ENCODE measurements at places on chromosomes 7 and 10.

DNA sequence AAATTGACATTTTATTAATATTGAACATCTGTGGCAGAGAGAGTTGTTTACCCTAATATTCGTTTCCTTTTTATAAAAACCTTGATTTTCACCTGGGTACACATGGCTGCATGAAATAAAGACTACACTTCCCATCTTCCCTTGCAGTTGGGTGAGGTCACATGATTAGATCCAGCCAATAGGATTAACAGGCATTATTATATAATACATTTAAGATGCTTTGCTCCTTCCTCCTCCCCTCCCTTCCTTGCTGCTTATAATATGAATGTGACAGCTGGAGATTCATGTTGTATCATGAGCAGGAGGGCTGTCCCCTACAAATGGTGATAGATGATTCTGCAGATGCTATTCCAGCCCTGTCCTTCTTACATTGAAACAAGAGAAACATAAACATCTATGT is 146.6 kb downstream of the SH2D4B start:
- DNase-seq = peak; percentile 17

DNA sequence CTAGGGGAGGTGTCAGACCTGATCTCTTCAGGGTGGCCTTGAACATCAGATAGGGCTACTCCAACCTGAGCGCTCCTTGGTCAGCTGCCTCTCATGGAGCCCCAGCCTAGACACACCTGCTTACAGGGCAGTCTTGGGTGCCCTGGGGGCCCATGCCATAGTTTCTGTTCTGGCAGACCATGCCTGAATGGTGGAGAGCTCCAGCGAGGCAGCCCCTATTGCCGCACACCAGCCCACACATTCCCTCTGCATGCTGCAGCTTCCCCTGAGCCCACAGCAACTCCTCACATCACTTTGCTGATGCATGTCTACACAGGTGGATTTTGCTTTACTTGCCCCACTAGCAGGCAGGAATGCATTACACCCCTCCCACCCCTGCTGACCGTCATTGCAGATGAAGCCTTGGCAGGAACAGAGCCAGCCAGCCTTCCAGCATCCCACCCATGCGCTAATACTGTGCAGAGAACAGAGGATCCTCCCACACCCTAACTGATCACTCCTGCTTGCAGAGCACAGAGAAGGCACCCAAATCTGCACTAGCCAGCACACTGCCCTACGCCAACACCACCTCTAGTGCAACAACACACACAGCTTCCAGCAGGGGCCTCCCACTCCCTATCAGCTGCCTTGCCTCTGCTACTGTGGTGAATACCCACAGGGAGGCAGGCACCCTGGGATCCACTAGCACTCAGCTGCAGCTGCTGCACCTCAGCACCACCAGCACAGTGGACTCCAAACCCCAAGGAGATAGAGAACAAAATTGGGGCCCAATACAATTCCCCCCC is 43.0 kb upstream of the GRM3 start:
- no peak for DNase-seq

- DNase-seq = no peak
Measured at GRCh38 chr10:132551093-132551807, 13.7 kb downstream of the INPP5A start.

- no peak for DNase-seq
Measured at GRCh38 chr7:127807340-127807739, 155.3 kb downstream of the SND1 start.

- no peak for DNase-seq
Measured at GRCh38 chr10:109317746-109318366, 605.5 kb downstream of the XPNPEP1 start.

DNA sequence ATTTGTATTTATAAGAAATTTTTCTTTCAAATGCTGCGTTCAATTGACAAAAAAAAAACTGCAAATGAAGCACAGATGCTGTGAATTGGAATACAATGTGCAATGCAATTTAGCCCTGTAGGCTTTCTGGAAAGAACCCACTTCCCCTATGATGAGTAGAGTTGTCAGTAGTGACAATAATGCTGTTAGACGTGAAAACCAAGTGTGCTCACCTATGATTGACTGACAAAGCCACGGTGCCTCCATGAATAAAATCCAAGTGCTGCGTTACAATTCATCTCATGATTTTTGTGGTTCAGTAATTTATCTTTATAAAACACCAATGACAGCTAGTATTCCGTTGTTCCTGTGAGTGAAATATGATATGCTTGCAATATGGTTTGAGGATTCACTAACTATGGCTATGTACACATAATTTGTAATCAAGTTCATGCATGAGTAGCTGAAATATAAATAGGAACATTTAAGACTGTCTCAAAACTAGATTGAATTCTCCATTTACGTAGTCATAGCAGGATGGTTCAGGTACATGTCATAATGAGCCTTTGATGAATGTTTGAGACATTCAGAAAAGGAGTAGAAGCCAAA is 1160.3 kb downstream of the CNTNAP2 start:
- no peak for DNase-seq

DNA sequence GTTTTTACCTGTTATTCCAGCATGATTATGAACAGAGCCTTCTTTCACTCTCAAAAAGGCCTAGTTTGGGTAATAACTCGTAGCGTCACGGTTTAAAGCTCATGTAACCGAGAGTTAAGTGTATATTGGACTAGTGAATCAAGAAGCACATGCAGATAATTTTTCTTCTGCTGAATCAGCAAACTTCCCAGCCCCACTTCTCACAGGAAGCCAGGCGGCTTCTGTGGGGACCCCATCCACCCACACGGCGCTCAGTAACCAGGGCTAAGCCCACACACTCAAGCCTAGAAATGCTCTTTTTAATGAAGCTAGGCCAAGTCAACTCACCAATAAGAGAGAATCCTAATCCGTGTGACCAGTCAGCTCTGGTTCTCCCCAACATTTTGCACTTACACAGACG is 191.2 kb upstream of the MGMT start:
- DNase-seq = no peak

- DNase-seq = no peak
Measured at GRCh38 chr10:78049851-78050250, 16.2 kb downstream of the RPS24 start.

DNA sequence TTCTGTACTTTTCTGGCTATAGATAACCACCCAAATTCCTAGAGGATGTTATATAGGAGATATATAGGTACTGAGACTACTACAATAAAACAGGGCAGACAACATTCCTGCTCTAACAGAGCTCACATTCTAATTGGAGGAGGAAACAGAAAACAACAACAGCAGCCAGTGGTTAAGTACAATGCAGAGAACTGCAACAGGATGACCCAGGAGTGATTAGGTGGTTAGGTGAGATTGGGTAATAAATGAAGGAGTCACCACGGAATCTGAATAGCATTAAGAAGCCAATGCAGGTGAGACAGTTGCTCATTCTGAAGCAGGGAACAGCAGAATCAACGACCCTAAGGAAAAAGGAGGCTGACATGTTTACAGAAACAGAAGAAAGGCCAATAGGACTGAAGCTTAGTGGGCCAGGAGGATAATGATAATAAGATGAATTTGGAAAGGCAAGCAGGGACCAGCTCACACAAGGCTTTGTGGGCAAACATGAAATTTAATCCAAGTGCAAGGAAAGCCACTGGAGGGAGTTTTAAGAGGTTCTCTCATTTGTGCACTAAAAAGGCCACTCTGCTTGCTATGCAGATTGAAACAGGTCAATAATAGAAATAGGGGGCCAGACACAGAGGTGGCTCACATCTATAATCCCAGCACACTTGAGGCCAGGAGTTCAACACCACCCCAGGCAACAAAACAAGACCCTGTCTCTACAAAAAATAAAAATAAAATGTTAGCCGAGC is 16.9 kb upstream of the REEP3 start:
- no peak for DNase-seq

DNA sequence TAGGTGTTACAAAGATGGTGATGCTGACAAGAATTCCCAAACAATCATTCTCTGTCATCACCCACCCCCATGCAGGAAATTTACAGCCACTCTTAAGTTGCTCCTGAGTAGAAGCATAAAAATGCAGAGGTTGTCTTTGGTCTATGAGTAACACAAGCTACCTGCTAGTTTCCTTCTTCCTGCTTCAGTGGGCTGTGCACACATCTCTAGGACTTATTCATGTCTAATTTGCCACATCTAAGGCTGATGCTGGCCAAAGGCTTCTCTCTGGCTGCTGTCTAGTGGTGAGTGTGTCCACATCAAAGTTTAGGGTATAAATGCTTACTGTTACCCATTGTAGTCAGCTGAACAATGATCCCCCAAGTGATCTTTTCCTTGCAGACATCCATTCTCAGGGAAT is 662.5 kb downstream of the TYW1 start:
- no peak for DNase-seq

DNA sequence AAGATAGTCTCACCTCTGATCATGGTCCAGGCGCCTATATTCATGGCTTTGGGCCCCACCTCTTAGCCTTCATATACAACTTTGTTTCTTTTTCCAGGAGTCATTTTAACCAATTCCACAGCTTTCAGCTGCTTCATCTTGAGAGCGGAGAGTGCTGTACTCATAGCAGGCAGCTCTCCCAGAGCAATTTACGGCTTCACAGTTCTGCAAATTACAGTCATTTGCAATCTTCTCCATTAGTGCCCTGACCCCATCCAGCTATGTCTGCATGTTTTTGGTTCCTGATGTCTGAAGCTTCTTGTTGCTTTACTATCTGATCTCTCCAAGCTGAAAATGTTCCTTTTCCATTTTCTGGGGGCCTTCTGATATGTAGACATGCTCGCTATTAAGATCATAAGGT is 18.0 kb upstream of the MEST start:
- DNase-seq = no peak

DNA sequence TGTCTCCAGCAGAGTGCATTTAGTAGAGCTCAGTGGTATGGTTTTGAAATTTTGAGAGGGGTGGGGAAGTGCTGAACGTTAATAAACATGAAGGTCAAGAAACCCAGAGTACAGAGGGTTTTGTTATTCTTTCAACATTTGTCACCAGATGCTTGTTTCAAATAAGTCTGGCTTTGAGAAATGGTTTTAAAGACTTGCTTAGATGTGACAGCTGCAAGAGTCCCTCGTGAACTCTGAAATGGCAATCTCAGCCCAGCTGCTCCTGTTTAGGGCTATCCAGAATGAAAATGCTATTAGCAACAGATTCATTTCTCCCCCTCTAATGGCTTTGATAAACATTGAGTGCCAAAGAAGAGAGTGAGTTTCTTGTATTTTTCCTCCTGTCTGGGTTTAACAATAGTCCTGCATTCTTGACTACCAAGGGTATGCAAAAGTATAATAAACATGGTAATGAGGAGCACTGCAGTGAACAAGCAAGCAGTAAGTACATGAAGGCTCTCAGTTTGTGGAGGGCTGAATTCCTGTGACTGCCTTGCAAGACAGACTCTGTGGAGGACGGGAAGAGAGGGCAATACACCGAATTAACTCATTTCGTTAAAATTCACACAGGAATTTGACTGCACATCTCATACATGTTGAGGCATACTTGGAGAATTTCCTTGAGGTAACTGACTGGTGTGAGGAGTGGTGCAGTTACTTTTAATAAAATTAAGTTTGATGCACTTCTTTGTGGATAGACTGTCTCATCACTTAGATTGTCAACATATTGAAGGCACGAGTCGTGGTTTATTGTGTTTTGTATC is 490.9 kb downstream of the REEP3 start:
- DNase-seq = no peak

DNA sequence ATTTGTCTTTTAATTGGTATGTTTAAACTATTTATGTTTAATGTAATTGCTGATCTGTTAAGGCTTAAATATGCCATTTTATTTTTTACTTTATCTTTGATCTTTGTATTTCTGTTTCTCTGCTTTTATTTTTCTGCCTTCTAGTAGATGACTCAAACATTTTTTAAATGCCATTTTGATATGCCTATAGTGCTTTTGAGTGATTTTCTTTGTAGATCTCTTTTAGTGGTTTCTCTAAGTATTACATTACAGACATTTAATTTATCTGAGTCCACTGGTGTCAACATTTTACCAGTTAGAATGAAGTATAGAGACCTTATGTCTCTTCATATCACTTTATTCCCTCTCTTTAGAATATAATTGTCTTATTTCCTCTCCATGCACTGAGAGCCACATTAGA is 32.7 kb downstream of the IL6 start:
- no peak for DNase-seq

GRCh38 chr7:142298009-142298408 is 40.2 kb upstream of the PRSS58 start:
- DNase-seq = no peak

DNA sequence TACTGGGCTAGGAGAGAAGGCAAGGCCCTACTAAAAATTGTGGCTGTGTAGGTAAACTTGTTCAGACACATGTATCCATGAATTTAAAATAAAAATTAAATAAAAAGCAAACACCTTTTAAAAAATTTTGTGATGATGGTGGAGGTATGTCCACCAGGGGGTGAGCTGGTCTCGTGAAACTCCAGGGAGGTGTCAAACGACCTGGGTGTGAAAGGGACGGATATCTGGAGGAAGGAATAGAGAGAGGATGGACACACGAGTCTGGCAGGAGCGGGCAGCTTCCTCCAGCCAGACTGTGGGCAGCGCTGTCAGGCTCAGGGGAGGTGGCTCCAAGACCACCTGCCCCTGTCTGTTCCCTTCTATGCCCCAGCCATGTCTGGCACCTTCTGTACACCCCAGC is 34.8 kb upstream of the DMBT1 start:
- DNase-seq = no peak

- no peak for DNase-seq
Measured at GRCh38 chr10:70376436-70377378, 5.7 kb downstream of the LRRC20 start.

- DNase-seq = no peak
Measured at GRCh38 chr10:97748116-97748515, 11.2 kb downstream of the ZFYVE27 start.

DNA sequence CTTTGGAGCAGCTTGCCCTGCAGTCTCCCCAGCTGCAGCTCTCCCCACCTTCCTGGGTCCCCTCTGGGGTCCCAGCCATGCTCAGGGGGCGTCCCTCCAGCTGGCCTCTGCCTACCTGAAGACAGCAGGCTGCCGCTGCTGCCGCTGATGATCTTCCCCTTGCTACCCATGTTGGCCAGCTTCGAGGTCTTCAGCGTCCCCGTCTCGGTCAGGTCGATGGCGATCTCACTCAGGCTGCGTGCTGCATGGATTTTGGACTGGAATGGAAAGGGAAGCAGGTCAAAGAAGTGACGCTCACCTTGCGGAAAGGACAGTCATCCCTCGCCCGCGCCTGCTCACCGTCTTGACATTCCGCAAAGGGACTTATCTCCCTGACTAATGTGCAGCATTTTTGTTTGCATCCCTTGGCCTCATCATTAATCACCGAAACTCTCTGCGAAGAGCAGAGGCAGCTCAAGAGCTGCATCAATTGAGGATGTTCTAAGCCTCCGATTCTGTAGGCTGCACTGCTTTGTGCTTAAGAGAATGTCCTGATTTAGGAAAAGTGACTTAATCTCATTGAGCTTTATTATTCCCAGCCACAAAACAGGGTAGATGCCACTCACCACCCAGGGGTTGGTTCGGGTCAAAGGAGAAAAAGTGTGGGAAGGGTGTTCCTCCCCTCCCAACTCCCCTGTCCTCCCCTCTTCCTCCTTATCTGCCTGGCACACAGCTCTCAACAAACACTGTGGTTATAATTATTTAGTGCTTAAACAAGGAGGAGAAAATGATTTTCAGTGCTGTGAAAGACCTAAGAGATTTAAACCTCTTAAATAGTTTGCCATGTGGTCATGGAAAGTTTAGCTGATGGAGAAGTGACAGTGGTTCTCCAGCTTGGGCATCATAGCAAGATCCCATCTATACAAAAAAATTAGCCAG is 107.3 kb downstream of the PRPF18 start:
- no peak for DNase-seq

Data from hematopoietic multipotent progenitor cell treated with erythropoietin and hydrocortisone succinate and interleukin-3 and kit ligand, for 17 days (in vitro differentiated cells).